ENCODE measurements at places on chromosomes 13 and 19. TPM values are rescaled to one million over a fixed set of nuclear protein-coding genes. Genes with fewer than 3 reads are reported as not detected.

Gene TRPC4
- 7.1 TPM for total RNA-seq

Gene ZNF583
- 4.2 TPM for total RNA-seq

Gene C3
- 277 TPM for total RNA-seq

Gene PIK3R2
- total RNA-seq = 14.3 TPM

Gene STOML3
- total RNA-seq = not detected

Gene MEIS3
- total RNA-seq = 11.5 TPM

Gene CELF5
- total RNA-seq = not detected

Gene IFNL1
- not detected for total RNA-seq

Gene WDR88
- total RNA-seq = not detected

Gene NXNL1
- not detected for total RNA-seq

Gene PPFIA3
- 2.7 TPM for total RNA-seq

Gene FAM216B
- total RNA-seq = not detected

Gene NCR1
- not detected for total RNA-seq

Gene SWSAP1
- total RNA-seq = 1.2 TPM

Gene ZNF234
- 6.4 TPM for total RNA-seq

Gene FXYD1
- 50.7 TPM for total RNA-seq

Gene KLK14
- total RNA-seq = not detected

Gene ADGRE1
- total RNA-seq = 0.42 TPM

Gene KCNC3
- 4.2 TPM for total RNA-seq

Gene EML2
- 21.7 TPM for total RNA-seq

Gene BST2
- total RNA-seq = 144 TPM

Gene SRRM5
- total RNA-seq = 0.56 TPM

Gene GDF15
- 25.5 TPM for total RNA-seq

Gene WASF3
- total RNA-seq = 16.4 TPM

Gene FAM124A
- 13.7 TPM for total RNA-seq

Gene STRN4
- 66.7 TPM for total RNA-seq

Gene NTN5
- 0.54 TPM for total RNA-seq

Gene ZNF791
- 32.4 TPM for total RNA-seq

Gene POU2F2
- 5.8 TPM for total RNA-seq

Gene CYP2A7
- not detected for total RNA-seq

Gene GPR12
- total RNA-seq = not detected

Gene SPC24
- 2.4 TPM for total RNA-seq

Gene JAK3
- total RNA-seq = 12.7 TPM

Gene TEAD2
- 41.3 TPM for total RNA-seq

Gene AMER2
- not detected for total RNA-seq

Gene ZNF835
- 4.7 TPM for total RNA-seq

Gene SELENOV
- not detected for total RNA-seq

Gene TNFSF9
- 1.8 TPM for total RNA-seq

Gene KLK5
- total RNA-seq = not detected

Gene SIGLEC10
- 13.3 TPM for total RNA-seq

Gene ZNF177
- total RNA-seq = 1.9 TPM

Gene SMAD9
- total RNA-seq = 34.9 TPM

Gene ICAM5
- total RNA-seq = 0.41 TPM

Gene ZNF850
- total RNA-seq = 2.4 TPM

Gene LRRC63
- total RNA-seq = not detected

All from thoracic aorta (tissue), 2 donors.